ENCODE measurements at places on chromosomes 2 and 18. TPM values are rescaled to one million over a fixed set of nuclear protein-coding genes. Genes with fewer than 3 reads are reported as not detected.

The MYL12B gene
- 368 TPM for total RNA-seq

The PLA2R1 gene
- 9.0 TPM for total RNA-seq

The SIX3 gene
- total RNA-seq = not detected

The SCYGR8 gene
- total RNA-seq = not detected

The PROKR1 gene
- total RNA-seq = not detected

The POTEC gene
- not detected for total RNA-seq

The ELOA2 gene
- total RNA-seq = not detected

The CRIM1 gene
- 158 TPM for total RNA-seq

The ATP6V1B1 gene
- total RNA-seq = 2.1 TPM

The CNTNAP5 gene
- total RNA-seq = not detected

The FZD7 gene
- total RNA-seq = 13.6 TPM

The C2orf80 gene
- total RNA-seq = not detected

The TXNL1 gene
- 56.4 TPM for total RNA-seq

The MYL1 gene
- total RNA-seq = not detected

The RTKN gene
- 32.3 TPM for total RNA-seq

The PIGN gene
- total RNA-seq = 25.2 TPM

The CFAP210 gene
- total RNA-seq = not detected

The ZSWIM2 gene
- not detected for total RNA-seq

The CCDC68 gene
- 20.8 TPM for total RNA-seq

The GRB14 gene
- 8.9 TPM for total RNA-seq

The VWA3B gene
- total RNA-seq = 0.17 TPM

The MAL gene
- total RNA-seq = 21.2 TPM

The MYCN gene
- total RNA-seq = 0.49 TPM

The NAT8 gene
- not detected for total RNA-seq

The LDAH gene
- 17.9 TPM for total RNA-seq

The DSG4 gene
- not detected for total RNA-seq

The NOL4 gene
- total RNA-seq = not detected

The KATNAL2 gene
- 3.1 TPM for total RNA-seq

The RESP18 gene
- total RNA-seq = not detected

The CYP20A1 gene
- 35.0 TPM for total RNA-seq

The MEIS1 gene
- total RNA-seq = 48.0 TPM

The SPP2 gene
- total RNA-seq = not detected

The OTOS gene
- total RNA-seq = not detected

The TTR gene
- total RNA-seq = not detected

The EPHA4 gene
- 31.9 TPM for total RNA-seq

The RNF181 gene
- 85.9 TPM for total RNA-seq

The ACTR3 gene
- 229 TPM for total RNA-seq

The AMER3 gene
- total RNA-seq = not detected

The MROH2A gene
- not detected for total RNA-seq

The KCNE4 gene
- total RNA-seq = 0.61 TPM
